Naive thymus-derived CD4-positive, alpha-beta T cell (primary cell): ENCODE measurements at places on chromosomes 12 and 14.

GRCh38 chr14:71654810-71655209 is 277.4 kb upstream of the RGS6 start:
- no peak for DNase-seq

DNA sequence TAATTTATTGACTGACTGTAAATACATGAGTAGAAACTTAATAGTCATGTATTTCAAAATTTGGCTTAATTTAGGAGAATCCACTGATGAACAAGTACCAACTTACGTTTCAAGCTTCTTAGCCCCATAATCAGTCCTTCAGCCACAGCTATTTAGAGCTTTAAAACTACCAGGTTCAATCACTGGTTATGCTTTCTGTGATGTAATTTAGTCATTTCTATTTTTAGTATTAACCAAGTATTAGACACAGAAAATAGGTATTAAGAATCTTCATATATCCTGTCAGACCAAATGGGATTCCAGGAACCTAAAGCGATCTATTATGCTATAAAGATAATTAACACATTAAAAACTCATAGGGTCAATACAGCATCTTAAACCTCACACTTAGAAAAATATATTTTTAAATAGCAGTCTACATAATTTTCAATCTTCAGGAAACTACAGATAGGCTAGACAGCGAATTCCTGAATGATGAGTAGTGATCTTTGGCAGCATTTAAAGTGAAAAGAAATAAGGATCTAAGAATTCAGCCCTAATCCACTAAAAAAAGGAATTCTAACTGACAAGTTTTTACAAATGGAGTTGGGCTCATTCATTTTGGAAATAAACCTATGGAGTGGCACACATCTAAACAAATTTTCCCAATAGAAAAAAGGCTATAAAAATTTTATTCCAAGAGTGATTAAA is 51.5 kb downstream of the ZC3H14 start:
- no peak for DNase-seq

DNA sequence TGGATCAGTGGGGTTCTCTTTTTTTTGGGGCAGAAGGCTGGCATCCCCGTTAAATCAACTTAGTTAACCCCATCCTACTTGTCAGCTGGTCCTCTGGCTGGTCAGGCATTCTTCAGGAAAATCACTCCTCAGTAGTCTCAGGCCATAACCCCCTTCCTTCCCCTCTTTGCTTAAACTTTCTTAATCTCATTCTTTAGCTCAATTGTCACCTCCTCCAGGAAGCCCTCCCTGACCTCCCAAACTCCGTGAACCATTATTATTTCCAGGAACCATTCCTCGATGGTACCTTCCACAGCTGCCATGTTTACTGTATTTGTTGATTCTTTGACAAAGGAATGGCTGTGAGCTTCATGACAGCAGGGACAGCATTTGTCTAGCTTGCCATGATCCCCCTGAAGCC is 72.5 kb upstream of the FBXO21 start:
- DNase-seq: no peak

DNA sequence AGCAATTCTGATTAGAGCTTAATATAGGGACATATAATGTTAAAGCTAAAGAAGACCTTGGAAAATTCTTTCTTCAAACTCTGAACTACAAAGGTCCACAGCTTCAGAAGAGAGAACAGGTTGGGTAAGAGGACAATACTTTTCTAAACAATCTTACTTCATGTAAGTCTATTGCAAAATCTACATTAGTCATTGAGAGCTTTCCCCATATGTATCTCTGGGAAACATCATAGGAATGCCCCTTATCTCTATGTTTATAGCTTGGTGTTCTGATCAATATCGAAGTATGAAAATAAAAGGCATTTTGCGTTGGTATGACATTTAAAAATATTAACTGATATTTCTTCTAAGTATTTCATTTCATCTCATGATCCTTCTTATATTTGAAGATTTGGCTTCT is 962.6 kb downstream of the AACS start:
- DNase-seq: no peak

GRCh38 chr12:92146497-92147224 is 1.0 kb upstream of the BTG1 start:
- no peak for DNase-seq

GRCh38 chr14:51609955-51610283 is 41.8 kb upstream of the FRMD6 start:
- no peak for DNase-seq
